ENCODE measurements at places on chromosomes 12 and 14.

DNA sequence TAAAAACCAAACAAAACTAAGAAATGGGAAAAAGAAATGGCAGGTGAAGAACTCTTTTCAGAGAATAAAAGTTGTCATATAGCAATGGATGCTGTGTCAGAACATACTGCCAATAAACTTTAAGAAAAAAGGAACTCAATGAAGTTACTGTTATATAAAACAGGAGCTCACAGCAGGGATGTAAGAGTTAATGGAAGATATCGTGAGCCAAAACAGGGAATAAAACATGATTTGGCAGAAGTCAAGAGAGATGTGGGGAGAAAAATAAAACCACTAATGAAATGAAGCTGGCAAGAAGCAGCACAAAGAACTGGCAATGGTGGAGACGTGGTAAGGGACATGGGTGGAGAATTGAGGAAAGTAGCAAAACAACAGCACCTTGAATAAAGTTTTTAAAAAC, 61.0 kb downstream of the TAOK3 start:
- DNase-seq = no peak

DNA sequence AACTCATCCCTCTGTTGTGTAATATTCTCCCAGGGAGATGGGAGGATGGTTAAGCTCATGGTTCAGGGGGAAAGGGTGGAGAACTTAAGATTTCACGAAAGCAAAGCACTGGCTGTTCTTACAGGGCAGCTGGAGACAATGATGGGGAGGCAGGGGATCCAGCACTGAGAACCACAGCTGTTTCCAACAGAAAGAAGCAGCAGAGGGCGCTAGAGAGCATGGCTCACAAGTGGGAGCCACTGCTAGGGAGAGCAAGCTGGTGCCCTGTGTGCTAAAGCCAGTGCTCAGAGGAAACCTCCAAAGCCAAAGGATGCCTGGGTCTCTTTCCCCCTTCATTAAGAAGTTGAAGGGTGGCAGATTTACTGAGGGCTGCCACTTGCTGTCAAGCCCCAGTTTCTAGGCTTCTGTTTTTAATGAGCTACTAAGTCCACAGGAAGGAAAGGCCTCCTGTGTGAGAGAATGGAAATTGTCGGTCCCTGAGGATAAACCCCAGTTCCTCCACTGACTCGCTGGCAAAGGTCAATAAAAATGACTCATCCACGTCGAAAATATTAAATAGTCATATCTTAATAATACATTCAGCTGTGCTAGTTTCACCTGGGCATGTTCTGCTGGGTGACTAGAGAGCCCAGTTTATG, 199.7 kb downstream of the ANO2 start:
- no peak for DNase-seq

DNA sequence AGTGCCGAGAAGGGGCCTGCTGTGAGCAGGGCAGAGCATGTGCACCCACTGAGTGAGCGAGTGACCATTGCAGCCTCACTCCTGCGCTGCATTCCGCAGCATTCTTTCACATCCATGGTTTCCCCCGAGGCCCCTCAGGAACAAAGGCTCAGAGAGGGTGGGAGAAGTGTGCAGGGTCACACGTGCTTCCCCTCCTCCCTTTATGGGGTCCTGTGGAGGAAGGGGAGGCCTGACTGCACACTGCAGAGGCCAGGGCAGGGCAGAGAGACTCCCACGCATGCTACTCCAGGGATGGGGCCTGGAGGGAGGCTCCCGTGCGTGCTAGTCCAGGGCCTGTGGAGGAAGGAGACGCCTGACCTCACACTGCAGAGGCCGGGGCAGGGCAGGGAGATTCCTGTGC, 63.2 kb downstream of the DIO3 start:
- no peak for DNase-seq

- DNase-seq = no peak
These were observed 53.8 kb upstream of the GSC start for GRCh38 chr14:94823556-94824341.

- no peak for DNase-seq
These were observed 297.5 kb downstream of the ZFP36L1 start for GRCh38 chr14:68495101-68496039.

DNA sequence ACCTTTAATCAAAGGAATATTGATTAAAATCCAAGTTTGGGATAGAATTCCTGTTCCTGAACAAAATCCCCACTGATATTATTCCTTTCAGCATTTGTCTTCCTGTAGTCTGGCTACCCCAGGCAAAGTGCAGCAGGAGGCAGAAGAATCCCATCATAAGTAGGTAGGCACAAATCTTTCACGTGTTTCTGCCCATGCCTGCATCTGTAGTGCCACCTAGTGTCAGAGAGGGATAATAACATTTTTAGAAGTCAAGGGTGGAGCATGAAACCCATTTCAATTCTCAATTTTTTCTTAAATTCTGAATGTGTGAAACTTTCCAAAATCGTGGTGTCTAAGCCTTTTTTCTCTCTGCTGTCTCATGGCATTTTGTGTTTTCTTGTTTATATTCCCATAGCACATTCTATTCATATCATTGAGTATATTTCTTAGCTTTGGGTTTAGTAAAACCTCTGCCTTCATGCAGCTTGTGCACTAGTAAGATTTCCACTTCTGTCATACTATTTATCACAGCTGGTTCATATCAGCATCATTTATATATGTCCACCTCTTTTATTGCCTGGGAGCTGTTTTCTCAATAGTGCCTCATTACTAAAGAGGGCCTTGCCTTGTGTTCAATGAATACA, 47.8 kb upstream of the RERG start:
- no peak for DNase-seq

DNA sequence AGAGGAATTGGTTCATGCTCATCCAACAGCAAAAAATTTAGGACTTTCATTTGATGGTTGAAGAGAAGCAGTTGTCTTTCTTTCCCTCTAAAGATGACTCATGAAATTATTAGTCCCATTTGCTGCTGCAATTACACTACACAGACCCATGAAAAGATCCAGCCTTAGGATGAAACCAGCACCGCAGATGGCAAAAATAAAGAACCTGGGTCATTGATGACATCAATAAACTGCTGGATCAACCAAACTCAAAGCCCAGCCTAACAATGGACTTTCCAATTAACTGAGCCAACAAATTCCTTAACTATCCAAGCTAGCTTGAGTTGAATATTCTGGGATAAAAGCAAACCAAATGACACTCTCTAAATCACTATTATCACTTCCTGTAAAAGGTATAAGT, 20.7 kb downstream of the DICER1 start:
- no peak for DNase-seq

GRCh38 chr14:105085766-105086165, 20.5 kb upstream of the GPR132 start:
- no peak for DNase-seq

DNA sequence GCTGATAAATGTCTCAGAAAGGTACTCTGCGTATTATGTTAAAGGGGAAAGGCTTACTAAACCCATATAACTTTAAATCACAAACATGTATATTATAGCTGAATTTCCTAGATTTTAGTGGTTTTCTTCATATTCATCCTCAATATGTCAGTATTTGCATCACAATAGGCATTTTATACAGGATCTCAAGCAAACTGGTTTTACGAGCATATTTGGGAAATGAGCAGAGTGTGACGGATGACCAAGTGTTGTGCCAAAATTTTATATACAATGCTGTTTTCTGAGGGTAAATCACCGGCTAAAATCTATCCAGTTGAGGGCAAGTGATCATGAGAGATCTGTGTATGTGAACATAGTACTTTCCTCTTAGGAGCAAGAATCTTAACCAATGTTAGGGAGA, 8.4 kb downstream of the CPM start:
- DNase-seq = no peak

DNA sequence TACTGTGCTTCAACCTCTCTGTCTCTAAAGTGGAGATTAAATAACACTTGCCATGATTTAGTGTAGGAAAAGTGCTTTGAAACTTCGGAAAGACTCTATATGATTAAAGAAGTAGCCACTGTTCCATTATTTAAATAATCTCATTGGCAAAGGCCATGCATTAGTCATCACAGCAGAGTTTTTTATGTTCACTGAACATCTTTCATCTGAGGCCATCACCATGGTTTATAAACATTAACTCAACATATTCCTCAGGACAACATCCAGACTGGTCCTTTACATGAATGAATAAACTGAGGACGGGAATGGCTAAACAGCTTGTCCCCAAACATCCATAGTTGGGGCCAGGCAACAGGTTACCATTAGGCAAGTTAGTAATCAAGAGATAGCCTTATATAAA, 124.6 kb upstream of the FRMD6 start:
- DNase-seq = no peak

DNA sequence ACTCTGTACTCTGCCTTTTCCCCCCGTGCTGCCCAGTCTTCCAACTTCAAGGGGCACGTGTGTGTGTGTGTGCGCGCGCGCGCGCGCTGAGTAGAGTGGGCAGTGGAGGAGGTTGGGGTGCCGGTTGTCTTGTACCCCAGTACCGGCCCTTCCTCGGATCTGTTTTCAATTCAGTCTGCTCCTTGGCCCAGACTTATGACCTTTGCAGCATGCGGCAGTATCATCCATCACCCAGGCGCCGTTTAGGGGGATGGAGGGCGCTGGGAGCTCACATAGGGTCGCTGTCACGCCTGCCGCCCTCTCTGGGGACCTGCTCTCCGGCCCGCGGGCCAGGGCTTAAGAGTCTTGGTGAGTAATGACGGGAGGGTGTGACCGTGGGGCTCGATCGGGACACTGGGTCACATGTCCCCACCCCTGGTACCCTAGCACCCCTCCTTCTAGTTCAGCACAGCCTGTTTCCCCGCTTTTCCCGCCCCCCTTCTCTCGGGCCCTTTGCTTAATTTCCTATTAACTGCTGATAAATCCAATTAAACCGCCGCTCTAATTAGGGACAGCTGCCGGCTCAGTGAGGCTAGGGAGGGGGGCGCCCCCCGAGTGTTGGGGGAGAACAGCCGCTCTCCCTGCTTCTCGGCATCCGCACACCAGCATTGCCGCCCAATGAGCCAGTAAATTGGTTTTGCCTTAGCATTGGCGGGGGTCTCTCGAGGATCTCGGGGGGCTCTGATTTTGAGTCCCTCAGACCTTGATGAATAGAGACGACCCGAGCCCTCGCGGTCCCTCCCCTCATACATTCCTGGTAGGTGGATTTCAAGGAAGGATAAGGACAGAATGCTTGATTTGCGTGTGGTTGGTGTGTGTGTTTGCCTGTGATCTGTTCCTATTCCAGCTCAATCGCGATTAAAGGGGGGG, 9.3 kb downstream of the STAC3 start:
- DNase-seq = no peak

GRCh38 chr12:28232211-28232928, 42.1 kb downstream of the CCDC91 start:
- no peak for DNase-seq

DNA sequence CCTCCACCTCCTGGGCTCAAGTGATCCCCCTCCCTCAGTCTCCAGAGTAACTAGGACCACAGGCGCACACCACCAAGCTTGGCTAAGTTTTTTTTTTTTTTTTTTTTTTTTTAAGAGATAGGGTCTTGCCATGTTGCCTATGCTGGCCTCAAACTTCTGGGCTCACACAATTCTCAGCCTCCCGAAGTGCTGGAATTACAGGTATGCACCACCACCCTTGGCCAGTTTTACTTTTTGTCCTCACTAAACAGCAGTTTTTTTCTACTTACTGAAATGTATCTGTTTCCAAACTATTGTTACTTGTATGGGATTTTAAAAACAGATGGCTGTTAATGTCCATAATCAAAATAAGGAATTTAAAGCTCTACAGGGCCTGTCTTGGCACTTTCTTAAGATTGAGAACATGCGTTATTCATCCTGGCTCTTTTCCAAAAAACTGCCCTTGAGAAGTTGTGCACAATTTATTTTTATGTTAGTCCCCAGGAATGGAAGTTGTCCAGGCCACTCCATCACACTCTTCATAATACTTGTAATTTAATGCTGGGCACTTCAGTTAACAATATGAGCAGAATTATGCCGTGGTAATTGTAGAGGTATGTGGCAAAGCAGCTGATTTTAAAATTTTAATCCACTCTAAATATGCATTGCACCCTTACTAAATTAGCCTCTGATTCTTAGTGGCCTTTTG, 51.9 kb upstream of the REP15 start:
- DNase-seq = no peak

- no peak for DNase-seq
These were observed 71.8 kb upstream of the GZMB start for GRCh38 chr14:24705840-24706239.

DNA sequence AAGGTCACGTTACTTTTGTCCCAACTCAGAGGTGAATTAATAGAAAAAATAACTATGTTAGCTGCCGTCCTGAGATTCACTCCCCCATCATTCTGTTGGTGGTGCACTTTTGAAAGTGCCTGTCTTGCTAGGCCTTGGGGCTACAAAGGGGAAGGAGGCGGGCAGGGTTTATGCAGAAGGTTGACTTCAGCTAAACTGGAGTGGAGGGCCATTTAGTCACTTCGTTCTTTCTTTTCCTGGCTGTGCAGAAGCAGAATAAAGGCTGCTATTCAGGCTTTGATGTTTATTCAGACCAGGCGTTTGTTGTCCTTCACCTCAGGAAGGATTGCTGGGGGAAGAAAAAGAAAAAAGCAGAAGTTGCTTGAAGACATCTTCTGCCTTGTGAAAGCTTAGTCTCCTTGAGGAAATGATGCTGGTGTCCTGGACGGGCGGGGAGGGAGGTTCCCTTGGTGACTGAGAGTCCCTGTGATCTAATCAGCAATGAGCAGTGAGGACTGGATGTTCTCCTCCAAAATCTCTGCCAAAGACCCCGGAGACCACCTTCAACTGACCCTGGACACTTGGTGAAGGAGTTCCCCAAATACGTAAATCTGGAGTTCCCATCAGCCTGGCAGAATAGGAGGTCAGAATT, 4.0 kb downstream of the GLT1D1 start:
- no peak for DNase-seq

GRCh38 chr12:103645202-103645601, 58.1 kb downstream of the STAB2 start:
- no peak for DNase-seq

DNA sequence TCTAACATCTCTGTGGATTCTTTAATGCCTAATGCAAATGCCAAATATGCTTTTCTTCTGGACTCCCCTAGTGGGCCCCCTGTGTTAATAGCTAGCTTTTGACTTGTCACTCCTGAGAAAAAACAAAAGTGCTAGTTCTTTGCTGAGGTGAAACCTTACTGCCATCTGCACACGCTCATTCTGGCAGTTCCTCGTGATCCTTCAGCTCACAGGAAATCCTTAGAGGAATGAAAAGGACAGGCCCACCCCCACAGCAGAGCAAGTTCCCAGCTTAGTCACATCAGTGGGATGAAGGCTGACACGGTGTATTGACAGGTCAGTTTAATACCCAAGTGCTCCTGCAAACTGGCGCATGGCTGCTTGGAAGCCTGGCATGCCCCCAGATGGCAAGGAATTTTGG, 165.1 kb upstream of the ATP2B1 start:
- DNase-seq = no peak

- DNase-seq = no peak
These were observed 76.7 kb downstream of the NCOR2 start for GRCh38 chr12:124490584-124491305.

- DNase-seq = no peak
These were observed 507 bp downstream of the SPTSSA start for GRCh38 chr14:34461334-34462131.

- DNase-seq = no peak
These were observed 1419.9 kb upstream of the TMEM132C start for GRCh38 chr12:126847005-126847629.

GRCh38 chr12:93408813-93409212, 31.1 kb downstream of the NUDT4 start:
- DNase-seq = no peak

Data from activated CD4-positive, alpha-beta T cell treated with anti-CD3 and anti-CD28 coated beads for 1 hour (primary cell).